RPMI7951 (cell line): ENCODE measurements at places on chromosomes 7 and 10.
A peak's percentile ranks its signal among the peaks of the same experiment; 100 is the strongest.

DNA sequence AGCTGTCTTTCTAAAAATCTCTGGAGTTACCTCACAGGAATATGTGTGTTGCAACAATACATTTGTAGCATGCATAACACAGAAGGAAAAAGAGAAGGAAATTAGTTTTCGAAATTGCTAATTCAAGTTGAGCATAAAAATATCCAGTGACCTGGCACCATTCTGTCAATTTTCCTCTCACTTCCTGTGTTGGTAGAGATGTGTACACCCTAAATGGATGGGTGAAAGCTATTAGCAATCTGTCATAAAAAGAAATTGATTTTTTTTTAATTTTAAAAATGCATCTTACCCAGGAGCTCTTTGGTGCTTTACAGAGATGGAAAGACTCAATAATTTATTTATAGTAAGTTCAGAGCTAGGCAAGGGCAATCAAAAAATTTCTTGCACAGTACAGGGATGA is 333.3 kb upstream of the TMEM229A start:
- DNase-seq = no peak

DNA sequence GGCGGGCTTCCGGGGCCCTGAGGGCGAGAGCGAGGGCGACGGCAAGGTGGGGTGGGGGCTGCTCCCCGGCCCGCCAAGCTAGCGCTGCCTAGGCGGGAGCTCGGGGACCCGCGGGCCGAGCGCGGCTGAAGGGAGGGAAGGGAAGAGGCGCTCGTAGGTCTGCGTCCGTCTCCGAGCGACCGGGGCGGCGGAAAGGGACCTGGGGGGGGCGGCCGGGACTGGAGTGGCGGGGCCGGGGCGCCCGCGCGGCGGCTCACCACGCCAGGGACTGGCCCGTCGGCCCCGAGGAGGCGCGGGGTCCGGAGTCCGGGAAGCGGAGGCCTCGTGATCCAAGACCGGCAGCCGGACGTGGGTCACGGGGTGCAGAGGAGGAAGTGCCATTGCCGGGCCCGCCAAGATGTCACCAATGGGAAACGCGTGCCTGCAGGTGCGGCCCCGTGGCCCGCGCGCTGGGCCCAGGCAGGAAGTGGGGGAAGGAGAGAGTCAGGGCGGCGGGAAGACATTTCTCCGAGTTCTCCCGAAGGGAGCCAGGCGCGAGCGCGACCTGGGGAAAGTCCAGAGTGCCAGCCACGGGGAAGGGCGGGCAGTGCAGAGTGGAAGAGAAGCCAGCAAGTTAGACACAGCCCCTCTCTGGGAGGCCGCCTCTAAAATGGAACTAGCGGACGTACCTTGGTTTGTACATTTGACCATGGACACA is 11.9 kb downstream of the HNRNPF start:
- peak; percentile 88 for DNase-seq

DNA sequence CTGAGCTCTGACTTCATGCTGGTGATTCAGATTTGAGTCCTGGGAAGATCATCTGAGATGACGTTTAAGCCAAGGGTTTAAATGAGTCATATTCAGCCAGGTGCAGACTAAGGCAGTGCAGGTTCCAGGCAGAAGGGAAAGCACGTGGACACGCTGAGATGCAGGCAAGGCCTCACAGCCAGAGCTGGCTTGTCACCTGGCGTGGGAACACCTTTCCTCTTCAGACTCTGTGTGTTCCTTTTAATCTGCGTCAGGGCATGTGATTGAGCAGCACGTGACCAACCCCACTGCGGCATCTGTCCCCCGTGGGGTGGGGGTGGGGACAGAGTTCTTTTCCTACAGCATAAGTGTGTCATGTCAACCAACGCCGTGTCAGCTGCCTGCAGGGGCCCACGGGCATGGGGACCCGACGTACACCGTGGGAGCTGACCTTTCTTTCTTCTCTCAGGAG is 10.7 kb upstream of the IDI2 start:
- DNase-seq = peak; percentile 35

GRCh38 chr10:122974023-122974422 is 6.2 kb upstream of the PSTK start:
- DNase-seq = peak; percentile 20

DNA sequence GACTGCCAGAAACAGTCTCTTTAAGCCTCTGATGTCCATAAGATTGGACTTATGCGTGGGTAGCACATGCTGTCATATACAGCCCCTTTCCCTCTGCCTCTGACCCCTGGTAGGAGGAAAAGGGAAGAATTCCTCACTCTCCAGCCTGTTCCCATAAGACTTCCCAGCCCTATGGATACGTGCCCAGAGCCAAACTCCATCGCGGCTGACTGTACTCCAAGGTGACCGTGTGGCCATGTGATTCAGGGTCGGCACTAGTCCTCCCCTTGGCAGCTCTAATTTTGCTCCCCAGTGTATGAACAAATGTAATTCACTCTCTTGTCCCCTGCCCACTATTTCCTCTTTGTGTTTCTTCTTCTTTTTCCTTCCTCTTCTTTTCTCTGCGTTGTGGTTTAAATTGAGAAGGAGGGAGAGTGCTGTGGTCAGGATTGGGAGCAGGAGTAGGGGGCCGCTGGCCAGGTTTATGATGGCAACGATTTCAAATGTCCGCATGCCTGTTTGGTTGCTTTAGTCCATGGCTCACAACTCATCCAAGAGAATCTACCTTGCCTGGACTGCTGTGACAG is 43.8 kb downstream of the PRLHR start:
- no peak for DNase-seq

- DNase-seq = peak; percentile 72
Observed at GRCh38 chr7:44310221-44310848, 15.1 kb downstream of the CAMK2B start.

- peak; percentile 60 for DNase-seq
Observed at GRCh38 chr10:99461230-99461629, 30.8 kb upstream of the GOT1 start.

- DNase-seq = no peak
Observed at GRCh38 chr10:100693821-100694220, 51.6 kb upstream of the PAX2 start.

GRCh38 chr7:1915956-1916600 is 246.0 kb downstream of the ELFN1 start:
- no peak for DNase-seq

DNA sequence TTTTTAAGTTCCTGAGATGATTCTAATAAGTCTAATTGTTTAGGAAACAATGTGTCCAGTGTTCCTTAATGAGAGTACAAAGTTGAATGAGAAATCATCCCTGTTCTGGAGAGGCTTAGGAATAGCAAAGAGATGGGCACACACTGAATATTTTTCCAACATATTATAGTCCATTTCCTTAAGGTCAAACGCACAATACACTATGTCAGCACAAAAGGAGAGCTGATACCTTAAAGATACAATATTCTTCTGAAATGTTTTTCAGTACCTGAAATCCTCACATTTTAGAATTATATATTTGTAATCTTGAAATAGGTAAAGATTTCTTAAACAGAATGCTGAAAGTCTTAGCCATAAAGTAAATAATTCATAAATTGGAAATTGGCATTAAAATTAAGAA is 183.2 kb downstream of the GRM3 start:
- no peak for DNase-seq

DNA sequence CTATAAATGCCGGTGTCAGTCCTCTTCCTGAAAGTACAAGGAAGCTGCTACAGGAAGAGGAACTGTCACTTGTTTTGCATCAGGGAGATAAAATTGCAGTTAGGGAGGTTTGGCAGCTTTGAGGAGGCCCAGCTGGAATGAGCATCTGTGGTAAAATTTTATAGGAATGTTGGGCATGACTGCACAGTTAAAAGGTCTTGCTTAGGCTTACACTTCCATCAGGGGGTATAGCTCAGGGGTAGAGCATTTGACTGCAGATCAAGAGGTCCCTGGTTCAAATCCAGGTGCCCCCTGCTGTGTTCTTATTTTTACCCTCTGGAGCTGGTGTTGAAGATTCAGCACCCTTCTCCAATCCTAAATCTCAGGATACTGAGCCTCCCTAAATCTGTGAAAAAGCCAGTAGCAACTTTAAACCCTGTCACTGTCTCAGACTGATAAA is 65.9 kb downstream of the ZNF467 start:
- DNase-seq = no peak

DNA sequence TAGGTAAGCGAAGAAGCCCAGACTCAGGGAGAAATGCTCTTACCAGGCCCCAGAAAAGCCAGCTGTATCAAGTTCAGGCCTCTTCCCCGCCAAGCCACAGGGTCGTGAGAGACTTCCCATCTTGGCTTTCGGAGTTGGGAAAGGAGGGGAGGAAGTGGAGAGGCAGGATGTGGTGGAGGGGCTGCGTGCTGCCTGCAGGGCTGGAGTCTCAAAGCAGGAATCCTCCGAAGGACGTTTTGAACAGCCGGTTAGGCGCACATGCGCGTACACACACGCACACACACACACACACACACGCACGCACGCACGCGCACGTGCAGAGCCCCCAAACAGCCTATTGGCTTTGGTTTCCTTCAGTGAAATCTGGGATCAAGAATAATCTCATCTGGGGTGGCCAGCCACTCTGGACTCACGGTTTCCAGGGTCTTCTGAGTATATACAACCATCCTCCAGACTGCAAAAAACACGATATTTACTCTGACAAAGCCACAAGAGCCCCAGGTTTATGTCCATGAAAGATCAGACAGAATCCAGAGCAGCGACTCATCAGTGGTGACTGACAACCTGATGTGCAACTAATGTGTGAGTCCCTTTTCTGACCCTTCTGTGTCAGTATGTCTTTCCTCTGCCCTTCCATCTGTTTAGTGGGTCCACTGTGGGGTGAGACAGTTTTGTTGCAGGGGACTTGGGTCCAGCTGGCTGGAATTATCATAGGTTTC is 115.0 kb upstream of the ZNF438 start:
- peak; percentile 99 for DNase-seq

DNA sequence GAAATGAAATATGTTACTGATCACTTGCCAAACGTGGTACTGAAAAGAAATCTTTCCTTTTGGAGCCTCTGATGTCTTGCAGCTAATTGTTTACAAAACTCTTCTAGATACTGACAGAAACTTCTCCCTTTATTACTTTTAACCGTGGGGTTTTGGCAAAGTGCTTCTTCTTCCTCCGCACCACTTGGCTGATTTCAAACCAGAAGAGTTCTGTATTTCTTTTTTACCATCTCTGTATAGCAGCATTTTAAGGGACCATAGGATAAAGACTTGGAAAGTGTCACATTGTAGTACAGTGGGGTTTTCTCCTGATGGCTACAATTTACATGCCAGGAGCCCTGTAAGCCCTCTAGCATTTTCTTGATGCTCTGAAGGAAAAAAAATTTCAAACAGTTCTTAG is 21.9 kb upstream of the CREB5 start:
- no peak for DNase-seq

GRCh38 chr10:63573068-63573697 is 52.0 kb downstream of the REEP3 start:
- DNase-seq = peak; percentile 46

- no peak for DNase-seq
Observed at GRCh38 chr10:31927565-31927883, 1.1 kb downstream of the ARHGAP12 start.

DNA sequence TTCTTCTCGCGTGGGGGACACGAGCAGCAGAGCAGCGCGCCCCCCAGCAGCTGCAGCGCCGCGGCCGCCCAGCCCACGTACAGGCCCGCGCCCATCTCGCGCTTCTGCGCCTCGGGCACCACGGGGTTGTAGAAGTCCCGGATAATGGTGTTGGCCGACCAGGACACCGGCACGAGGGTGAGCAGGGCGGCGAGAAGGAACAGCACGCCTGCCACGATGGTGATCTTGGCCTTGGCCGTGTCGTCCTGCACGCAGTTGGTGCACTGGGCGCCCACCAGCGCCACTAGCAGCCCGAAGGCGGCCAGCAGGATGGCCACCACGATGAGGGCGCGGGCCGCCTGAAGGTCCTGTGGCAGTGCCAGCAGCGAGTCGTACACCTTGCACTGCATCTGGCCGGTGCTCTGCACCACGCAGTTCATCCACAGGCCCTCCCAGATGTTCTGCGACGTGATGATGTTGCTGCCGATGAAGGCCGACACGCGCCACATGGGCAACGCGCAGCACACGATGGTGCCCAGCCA is 529 bp downstream of the CLDN3 start:
- no peak for DNase-seq

GRCh38 chr7:16587129-16587528 is 58.4 kb downstream of the ANKMY2 start:
- DNase-seq = no peak

GRCh38 chr10:51425431-51425830 is 274.0 kb downstream of the CSTF2T start:
- no peak for DNase-seq

DNA sequence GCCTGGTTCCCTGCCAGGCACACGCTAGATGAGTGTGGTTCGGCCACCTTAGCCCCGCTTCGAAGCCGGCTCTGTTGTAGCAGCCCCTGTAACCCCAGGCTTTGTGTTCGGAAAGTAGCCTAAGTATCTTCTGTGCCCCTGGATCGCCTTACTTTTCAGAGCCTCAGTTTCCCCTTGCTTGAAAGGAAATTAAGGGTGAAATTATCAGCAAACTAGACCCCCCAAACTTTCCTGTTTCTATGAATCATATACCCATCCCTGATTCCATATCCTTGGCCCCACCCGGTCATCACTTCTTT is 312 bp downstream of the PDCD11 start:
- no peak for DNase-seq

GRCh38 chr7:45414226-45414625 is 159.9 kb upstream of the ADCY1 start:
- no peak for DNase-seq

DNA sequence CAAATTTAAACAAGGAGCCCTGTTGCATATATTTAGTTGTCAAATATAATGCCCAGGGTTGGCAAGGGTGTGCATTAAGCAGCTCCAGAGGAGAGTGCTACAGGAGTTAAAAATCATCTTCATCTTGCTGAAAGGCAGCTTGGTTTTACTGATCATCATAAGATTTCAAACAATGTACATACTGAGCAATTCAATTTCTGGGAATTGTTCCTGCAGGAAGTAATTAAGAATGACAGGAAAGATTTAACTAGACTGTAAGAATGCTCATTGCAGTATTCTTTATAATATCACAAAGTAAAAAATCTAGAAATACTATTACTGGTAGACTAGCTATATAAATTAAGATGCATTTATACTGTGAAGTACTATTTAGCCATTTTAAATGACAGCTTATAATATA is 153.6 kb downstream of the DYNC1I1 start:
- DNase-seq = no peak

- no peak for DNase-seq
Observed at GRCh38 chr7:29574659-29575058, 11.0 kb downstream of the PRR15 start.

DNA sequence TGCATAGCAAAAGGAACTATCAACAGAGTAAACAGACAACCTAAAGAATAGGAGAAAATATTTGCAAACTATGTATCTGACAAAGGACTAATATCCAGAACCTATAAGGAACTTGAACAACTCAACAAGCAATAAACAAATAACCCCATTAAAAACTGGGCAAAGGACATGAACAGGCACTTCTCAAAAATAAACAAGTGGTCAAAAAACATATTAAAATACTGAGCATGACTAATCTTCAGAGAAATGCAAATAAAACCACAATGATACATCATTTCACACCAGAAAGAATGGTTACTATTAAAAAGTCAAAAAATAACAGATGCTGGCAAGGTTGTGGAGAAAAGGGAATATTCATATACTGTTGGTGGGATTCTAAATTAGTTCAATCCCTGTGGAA is 17.1 kb downstream of the MAGI2 start:
- DNase-seq = no peak
